ENCODE measurements at places on chromosomes 16 and 17.
A peak's percentile ranks its signal among the peaks of the same experiment; 100 is the strongest.

- no peak for DNase-seq
Observed at GRCh38 chr17:74196541-74197317, 6.7 kb upstream of the RPL38 start.

- DNase-seq: no peak
Observed at GRCh38 chr17:80217703-80218362, 2.3 kb downstream of the SGSH start.

DNA sequence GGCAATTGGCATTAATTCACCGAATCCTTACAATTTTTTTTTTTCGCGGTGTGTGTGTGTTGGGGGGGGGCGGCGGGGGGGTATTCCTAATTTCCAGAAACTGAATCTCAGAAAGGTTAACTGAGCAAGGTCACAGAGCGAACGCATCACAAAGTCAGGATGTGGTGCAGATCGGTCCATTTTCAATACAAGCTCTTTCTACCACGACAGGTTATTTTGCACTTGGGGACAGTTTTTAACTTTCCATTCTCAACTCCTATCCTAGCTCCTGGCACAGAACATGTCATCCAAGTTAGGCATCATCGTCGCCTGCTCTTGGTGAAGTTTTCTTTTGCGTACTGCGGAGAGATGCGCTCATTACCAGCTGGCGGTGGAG is 15.4 kb upstream of the ERN1 start:
- DNase-seq: no peak

- no peak for DNase-seq
Observed at GRCh38 chr17:44082256-44082927, 11.9 kb downstream of the G6PC3 start.

DNA sequence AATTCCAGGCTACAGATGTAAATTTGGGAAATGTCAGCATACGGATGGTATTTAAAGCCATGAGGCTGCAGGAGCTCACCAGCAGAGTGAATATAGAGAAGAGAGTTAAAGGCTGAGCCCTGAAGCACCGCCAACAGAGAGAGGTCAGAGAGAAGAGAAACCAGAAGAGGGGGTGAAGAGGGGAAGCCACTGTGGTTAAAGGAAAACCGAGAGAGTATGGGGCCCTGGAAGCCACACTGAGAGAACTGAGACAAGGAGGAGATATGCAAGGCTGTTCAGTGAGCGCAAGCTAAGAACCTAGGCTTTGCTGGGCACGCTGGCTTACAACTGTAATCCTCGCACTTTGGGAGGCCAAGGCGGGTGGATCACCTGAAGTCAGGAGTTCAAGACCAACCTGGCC is 24.6 kb downstream of the COPRS start:
- DNase-seq: no peak

DNA sequence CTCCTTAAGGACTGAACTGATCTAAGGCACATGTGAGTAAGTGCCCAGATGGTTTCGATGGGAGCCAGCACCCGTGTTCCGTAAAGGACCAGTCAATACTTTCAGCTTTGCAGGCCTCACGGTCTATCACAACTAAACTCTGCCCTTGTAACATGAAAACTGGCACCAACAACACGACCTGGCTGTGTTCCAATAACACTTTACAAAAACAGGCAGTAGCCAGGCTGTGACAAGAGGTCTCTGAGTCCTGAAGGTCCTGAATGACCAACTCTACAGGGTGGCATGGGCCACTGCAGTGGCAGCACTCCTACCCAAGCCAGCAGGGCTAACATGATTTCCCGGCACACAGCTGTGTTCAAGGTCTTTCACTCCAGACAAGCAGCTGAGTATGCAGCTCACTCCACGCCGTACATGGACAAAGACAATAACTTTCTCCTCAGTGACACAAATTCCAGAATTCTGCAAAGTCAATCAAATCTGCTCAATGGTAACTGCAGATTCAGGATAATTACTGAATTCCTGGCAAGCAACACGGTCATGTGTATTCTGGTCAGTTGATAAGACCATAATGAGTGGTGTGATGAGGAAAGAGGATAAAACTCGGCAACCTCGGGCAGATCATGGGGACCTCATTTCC is 15.3 kb downstream of the NPLOC4 start:
- DNase-seq: no peak

GRCh38 chr16:58198803-58199411 is 1.0 kb upstream of the CSNK2A2 start:
- DNase-seq: no peak

DNA sequence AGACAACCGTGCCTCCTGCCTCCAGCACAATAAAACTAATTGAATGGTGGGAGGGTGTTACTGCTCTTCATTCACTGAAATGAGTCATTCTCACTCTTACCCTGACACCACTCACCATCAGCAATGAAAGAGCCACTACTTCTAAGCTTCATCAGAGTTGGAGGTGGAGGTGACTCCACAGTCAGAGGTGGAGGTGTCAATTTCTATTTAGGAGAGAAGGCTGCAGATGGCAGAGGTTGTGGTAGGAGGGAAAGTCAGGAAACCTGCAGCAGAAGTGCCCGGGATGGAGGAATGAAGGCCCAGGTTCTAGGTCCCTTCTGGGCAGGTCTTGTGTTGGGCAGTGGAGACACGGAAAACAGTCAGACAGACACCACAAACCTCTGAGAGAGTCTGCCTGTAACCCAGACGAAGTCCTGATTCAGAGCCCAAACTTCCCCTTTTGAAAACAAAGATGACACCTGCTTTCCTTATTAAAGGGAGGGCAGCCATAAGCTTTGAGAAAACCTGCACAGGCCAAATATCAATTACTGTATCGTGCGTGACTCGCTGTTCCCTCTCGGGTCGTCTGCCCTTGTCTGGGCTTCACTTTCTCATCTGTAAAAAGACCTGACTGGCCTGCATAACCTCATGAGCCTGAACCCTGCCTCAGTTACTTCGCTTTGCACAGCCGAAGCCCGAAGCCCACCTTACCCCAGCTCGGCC is 668 bp downstream of the ATPAF2 start:
- no peak for DNase-seq

DNA sequence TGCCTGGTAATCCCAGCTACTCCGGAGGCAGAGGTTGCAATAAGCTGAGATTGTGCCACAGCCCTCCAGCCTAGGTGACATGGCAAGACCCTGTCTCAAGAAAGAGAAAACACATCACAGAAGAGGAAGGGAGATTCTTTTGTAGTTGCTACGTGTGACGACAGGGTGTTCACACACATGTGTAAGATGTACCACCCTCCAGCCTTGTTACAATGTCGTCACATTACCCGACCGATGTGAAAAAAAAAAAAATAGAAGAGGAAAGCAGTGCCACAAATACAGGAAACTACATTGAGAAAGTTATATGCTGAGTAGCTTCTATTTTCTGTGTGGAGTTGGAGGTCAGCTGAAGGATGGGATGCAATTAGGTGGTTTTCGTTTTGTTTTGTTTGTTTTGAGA is 56.0 kb downstream of the CLUH start:
- DNase-seq: no peak

- no peak for DNase-seq
Observed at GRCh38 chr16:47987136-47987535, 168.7 kb downstream of the ABCC12 start.

GRCh38 chr17:5413682-5414081 is 5.8 kb downstream of the NUP88 start:
- DNase-seq: no peak

DNA sequence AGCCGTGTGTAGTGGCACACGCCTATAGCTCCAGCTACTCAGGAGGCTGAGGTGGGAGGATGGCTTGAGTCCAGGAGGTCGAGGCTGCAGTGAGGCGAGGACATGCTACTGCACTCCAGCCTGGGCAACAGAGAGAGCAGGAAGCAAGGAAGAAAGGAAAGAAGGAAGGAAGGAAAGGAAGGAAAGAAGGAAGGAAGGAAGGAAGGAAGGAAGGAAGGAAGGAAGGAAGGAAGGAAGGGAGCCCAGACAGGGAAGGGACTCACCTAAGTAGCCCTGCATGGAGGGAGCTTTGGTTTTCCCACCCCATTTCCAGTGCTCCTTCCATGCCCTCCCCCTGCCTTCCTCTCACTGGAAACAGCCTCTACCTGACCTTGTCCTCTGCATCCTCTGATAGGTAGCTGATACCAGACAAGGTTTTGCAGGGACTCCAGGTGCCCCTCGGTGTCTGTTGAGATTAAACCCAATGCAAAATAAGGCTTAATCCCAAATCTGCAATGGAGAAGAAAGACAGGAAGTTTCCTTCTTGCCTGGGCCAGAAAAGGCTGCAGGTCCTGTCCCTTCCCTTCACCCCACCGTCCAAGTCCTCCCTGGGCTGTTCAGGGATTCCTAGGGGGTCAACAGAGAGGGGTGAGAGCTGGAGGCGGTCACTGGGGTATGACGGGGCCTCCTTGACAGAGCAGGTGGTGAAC is 21.5 kb upstream of the CA4 start:
- DNase-seq: no peak

- no peak for DNase-seq
Observed at GRCh38 chr16:5510819-5511370, 413.3 kb upstream of the EEF2KMT start.

DNA sequence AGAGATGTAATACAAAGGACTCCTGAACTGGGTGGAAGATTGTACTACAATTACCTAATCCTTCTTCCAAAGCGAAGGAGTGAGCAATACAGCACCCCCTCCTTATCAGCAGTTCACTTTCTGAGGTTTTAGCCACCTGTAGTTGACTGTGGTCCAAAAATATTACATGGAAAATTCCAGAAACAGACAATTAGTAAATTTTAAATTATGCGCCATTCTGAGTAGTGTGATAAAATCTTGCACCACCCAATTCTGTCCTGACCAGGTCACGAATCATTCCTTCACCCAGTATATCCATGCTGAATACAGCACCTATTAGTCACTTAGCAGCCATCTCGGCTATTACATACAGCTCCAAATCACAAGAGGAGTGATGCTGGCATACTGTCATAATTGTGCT is 23.2 kb downstream of the VPS53 start:
- DNase-seq: no peak

- no peak for DNase-seq
Observed at GRCh38 chr16:66175636-66176035, 190.9 kb upstream of the CDH5 start.

- DNase-seq: no peak
Observed at GRCh38 chr17:12821376-12821940, 32.2 kb downstream of the ARHGAP44 start.

DNA sequence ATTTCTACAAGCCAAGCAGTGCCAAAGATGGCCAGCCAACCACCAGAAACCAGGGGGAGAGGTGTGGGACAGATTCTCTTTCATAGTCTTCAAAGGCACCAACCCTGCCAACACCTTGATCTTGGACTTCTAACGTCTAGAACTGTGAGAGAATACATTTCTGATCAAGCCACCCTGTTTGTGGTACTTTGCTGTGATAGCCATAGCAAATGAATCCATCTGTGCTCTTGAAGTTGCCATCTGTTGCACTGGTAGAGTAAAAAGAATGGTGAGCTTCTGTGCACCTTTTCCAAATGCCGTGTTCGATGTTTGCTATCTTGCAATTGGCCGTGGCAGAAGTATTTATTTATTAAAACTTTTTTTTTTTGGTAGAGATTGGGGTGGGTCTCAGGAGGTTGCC is 16.7 kb upstream of the ADGRG1 start:
- no peak for DNase-seq

- DNase-seq: no peak
Observed at GRCh38 chr17:27477050-27477888, 21.0 kb downstream of the KSR1 start.

- DNase-seq: no peak
Observed at GRCh38 chr16:75494661-75495075, 573 bp downstream of the CHST6 start.

GRCh38 chr16:54817940-54818574 is 112.6 kb upstream of the IRX5 start:
- DNase-seq: no peak

DNA sequence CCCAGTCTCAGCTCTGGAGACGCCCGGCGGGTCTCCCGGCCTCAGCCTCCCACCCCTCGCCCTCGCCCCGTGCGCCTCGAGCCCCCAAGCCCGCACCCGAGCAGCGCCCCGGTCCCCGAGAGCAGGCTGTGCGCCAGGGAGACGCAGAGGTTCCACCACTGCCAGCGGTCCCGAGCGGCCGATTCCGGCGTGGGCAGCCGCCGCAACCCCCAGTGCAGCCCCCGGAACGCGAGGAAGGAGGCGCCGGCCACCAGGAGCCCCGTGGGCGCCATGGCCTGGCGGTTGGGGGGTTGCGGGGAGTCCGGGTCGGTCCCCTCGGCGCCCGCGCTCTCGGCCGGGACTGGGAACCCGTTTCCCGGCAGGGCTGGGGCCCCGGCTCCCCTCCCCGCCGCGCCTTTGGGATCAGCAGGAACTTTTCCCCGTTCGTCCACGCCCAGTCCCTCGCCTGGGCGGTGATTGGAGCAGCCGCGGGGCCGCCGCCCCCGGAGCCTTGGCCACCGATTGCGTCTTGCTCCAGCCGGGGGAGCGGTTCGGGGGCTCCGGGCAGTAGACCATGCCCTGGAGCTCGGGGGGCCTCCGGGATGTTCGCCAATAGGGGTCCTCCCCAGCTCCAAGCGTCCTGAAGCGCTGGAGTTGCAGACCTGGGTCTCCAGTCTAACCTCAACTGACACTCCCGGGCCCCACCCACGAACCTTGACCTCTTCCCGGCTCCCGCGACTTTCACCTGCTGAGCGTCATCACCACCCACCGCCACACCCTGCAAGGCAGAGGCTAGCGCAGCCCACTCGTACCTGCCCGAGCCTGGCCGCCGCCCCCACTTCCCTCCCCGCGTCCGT is at the start of gene TLCD2:
Gene TLCD2 (minus strand): TSS at position 407 of the 836 bp plus-strand sequence. CDS start 135 bp downstream, at position 272.
- DNase-seq: no peak

DNA sequence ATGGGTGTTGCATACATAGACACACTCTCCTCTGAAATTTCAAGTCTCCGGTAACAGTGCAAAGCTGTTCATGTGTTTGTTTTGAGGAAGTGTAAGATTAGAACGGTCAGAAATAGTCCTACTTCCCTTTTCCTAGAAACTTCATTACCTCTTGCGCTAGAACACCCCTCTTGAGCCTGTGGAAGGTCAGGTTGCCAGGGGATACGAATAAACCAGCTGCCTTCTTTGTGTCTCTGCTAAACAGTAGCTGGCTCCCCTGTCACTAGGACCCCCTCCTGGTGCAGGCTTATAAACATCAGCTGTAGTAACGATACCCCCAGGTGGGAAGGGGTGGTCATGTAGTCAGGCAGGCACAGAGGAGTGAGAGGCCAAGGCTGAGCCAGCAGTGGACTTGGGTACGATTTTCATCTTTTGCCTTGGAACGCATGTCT is 113.4 kb upstream of the RCVRN start:
- DNase-seq: peak; percentile 71

- DNase-seq: no peak
Observed at GRCh38 chr17:69142175-69142802, 594 bp upstream of the ABCA6 start.

DNA sequence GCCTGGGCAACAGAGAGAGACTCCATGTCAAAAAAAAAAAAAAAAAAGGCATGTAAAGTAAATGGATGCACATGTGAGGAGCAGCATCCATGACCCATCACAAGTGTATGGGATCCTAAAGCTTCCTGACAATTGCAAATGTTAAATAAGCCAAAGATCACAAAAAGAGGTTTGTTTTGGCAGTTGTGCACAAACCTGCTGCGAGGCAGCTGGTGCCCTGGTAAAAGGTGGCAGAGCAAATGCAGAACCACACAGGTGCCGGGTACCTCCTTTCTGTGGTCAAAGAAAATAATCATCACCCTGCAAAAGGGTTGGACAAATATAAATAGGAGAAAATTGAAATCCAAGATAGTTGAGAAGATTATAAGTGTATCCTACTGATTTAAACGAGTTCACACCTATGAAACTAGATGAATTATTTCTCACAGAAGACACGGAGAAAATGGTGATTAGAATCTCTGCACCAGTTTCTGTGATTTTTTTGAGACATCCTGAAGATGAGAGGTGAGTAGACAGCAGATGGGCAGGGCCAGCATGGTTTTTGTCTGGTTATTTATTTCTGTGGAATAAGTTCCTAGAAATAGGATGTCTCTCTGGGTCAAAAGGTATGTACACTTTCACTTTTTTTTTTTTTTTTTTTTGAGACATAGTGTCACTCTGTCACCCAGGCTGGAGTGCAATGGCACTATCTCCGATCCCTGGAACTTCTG is 291.3 kb downstream of the CDH13 start:
- DNase-seq: no peak
